Natural killer cell treated with Interleukin-12 subunit alpha and Interleukin-12 subunit beta and Interleukin-15 and Interleukin-18, amount 100 ng/mL, for 72 hours (primary cell): ENCODE measurements at places on chromosomes 4 and X.

DNA sequence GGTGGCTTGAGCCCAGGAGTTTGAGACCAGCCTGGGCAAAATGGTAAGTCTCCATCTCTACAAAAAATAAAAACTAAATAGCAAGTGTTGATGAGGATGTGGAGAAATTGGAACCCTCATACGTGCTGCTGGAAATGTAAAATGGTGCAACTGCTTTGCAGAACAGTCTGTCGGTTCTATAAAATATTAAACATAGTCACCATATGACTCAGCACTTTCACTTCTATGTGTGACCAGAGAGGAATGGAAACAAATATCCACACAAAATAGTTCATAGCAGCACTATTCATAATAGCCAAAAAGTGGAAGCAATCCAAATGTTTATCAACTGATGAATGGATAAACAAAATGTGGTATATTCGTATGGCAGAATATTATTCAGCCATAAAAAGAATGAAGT lies 60.8 kb upstream of the FMR1 start:
- no peak overlapping the region for H3K4me3 ChIP-seq
- H3K4me1 ChIP-seq: peaks cover 3% of the 10 kb centered on the region

DNA sequence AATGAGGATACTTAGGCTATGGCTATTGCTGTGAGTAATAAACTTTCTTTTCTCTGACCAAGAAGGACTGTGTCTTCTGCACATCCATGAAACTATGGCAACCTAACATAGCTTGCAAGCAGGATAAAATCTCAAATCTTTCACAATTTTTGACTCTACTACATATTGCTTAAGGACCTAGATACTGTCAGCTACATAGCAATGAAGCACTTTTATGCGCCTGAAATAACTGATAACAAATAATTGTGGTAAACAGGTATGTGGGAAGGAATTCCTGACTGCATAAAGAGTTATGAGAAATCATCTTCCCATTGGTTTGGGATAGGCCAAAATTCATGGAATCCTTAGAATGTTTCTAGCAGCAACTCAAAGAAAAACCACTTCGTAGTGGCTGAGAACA lies 41.2 kb upstream of the PDGFC start:
- no peaks in the 10 kb centered on the region for H3K4me1 ChIP-seq
- DNase-seq: no peak
- H3K36me3 ChIP-seq: no peaks in the 10 kb centered on the region
- no peaks in the 10 kb centered on the region for H3K27me3 ChIP-seq
- H3K27ac ChIP-seq: no peak overlapping the region

GRCh38 chrX:54825716-54826438 lies 18.3 kb downstream of the MAGED2 start:
- no peaks in the 10 kb centered on the region for H3K27me3 ChIP-seq
- no peaks in the 10 kb centered on the region for H3K36me3 ChIP-seq
- no peak for DNase-seq
- H3K27ac ChIP-seq: no peak overlapping the region
- no peak overlapping the region for H3K4me3 ChIP-seq
- H3K4me1 ChIP-seq: no peaks in the 10 kb centered on the region

GRCh38 chrX:134760650-134761049 lies 102.4 kb upstream of the PLAC1 start:
- no peak overlapping the region for H3K4me3 ChIP-seq

DNA sequence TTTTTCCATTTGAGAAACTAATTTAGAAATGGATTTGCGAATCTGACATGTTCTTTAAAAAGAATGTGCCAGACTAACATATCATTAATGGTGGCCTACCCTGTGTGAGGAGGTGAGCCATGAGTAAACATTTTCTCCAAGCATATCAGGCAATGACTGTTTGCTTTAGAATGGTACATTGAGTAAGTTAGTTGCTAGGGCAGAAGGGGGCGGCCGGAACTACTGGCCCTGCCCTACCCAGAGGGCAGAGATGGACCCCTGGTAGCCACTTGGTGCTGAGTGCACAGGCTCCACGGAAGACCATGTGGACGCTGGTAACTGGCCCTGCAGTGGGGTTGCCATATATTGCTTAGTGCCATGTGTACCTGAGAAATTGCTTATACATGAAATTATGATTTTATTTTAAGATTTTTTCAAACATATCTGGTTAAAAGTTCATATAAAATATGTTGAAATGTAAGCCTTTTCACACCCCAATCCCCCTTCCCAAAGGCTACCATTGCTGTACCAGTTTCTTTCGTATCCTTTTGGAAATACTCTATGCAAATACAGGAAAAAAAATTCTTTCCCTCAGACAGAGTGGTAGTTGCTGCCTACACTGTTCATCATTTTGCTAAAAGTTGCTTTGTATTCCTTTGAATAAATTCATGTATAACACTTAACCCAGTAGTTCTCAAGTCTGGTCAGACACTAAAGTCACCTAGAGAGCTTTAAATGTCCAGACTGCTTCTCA lies 8.8 kb downstream of the FNIP2 start:
- DNase-seq: no peak
- no peaks in the 10 kb centered on the region for H3K27me3 ChIP-seq
- peak overlapping the region; percentile 14 for H3K27ac ChIP-seq
- no peaks in the 10 kb centered on the region for H3K36me3 ChIP-seq
- peaks cover 22% of the 10 kb centered on the region for H3K4me1 ChIP-seq
